ENCODE measurements at places on chromosomes 4 and X. TPM values are rescaled to one million over a fixed set of nuclear protein-coding genes. Genes with fewer than 3 reads are reported as not detected.
A peak's percentile ranks its signal among the peaks of the same experiment; 100 is the strongest.

RAB39B gene
- total RNA-seq: not detected

NLGN4X gene
- total RNA-seq: 1.1 TPM

MEPE gene
- total RNA-seq: not detected

HELT gene
- not detected for total RNA-seq

DNA sequence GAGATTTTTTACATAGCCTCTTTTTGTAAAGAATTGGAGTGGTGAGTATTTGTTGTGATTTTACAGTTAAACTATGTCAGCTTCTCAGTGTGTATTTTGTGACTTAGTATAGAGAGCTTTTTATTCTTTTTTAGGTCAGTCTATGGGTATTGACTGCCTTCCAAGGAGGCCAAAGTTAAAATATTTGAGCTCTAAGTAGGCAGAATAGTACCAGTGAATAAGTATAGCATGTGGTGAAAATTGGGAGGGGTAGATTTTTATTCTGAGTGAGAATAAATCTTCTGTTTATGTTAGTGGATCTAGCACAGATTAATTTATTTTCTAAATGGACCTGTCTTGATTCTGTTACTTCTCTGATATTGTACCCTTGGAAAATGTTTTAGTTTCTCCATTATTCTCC lies 37.5 kb downstream of the HERC3 start:
- DNase-seq: no peak

DNA sequence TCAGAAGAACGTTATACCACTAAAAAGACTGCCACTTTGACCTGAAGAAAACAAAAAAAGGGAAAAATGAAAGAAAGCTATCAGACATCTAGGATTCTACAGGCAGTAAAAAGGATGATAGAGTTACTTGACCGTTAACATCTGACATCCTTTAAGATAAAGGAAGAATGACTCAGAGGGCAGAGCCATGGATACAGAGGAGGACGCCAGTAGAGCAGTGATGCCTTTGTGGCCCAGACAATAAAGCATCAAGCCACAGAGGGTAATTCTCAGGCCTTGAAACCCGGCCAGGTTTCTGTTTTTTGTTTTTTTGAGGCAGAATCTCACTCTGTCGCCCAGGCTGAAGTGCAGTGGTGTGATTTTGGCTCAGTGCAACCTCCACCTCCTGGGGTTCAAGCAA lies 9.5 kb upstream of the BEX1 start:
- DNase-seq: no peak

DNA sequence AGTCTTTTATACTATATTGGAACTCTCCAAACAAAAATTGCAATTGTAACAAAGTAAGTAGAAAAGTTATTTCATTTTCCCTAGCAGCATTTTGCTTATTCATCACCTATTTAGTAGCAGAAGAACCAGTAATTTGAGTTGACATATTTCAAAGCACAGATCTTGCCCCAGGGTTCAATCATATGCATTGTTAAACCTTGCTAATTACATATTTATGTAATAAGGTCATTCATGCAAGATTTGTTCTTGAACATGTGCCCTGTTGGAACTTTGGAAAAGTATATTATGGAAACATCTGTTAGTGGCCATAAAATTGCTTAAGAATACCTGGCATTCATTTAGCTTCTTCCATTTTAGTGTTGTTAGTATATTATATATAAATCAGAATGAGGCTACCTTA lies 191.7 kb downstream of the TLL1 start:
- DNase-seq: no peak

DNA sequence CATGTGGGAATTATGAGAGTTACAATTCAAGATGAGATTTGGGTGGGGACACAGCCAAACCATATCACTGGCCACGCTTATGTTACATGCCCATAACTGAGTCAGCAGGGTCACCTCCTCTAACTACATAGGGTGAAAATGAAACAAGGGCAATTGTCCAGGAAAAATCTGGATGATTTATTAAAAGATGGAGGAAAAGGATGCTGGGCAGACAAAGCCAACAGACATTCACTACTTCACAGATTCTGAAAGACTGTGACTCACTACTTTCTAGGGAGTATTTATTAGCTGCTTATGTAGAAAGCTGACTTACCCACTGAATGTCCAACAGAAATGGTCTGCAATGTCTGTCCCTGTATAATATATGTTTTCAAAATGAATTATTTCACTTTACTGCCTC lies 72.4 kb downstream of the APBB2 start:
- no peak for DNase-seq

DNA sequence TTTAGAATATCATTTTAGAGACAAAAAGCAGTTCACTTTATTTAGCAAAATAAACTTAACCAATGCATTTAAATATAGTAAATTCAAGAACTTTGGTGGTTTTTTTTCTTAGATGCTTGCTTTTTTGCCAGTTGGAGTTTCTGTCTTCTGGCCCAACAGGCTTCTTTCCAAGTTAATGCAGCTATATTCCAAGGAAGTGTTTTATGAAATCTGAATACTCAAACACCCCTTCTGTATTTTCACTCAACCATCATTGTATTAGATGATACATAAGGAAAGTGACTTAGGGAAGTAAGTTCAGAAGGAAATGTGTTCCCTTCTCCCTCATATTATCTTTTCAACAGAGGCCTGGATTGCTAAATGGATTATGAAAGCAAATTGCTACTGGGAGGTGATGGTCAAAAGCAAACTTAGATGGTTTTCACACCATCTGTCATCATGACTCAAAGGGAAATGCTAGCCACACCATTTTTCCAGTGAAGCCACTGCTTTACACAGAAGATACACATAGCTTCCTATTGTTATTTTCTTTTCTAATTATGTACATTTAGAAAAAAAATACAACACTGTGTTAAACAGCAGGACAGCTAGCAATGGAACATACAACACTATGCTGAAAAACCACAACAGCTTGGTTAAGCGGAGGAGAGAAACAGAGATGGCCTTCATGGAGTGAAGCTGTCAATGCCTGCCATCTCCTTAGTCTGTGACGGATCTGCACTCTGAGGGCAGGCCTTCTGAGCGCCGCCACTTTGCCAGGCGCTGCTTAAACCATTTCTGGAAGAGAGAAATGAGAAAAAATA lies 32.9 kb downstream of the HOPX start:
- no peak for DNase-seq

- DNase-seq: no peak
Measured at GRCh38 chr4:17688011-17688441, 73.6 kb downstream of the MED28 start.

DNA sequence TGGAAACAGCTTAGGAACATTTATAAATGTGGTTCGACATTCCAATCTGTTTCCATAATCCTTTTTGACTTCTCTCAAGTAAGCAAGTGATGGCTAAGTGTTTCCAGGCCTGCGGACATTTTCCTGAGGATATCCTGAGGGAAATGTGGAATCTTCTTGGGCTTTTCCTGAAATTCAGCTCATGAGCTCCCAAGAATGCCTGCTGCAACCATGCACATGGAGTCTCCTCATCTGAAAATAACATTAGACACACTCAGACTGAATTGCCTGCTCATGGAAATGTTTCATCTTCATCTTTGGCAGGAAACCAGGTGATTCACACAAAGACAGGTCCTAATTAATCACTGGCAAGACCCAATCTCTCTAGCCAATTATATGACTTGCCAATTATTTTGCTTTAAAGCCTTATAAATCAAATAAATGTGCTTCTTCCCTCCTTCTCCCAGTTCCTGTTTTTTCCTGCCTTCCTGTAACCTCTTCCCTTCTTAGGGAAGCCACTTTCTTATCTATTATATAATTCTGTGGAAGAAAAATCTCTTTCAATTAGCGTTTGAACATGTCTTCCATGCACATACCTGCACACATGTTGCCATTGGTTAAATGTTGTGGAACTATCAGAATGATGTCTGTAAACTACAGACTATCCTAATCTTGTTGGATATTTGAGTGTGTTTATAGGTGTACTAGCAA lies 104.6 kb upstream of the MXRA5 start:
- DNase-seq: peak; percentile 28

- DNase-seq: no peak
Measured at GRCh38 chr4:71446479-71447081, 107.8 kb downstream of the SLC4A4 start.

DNA sequence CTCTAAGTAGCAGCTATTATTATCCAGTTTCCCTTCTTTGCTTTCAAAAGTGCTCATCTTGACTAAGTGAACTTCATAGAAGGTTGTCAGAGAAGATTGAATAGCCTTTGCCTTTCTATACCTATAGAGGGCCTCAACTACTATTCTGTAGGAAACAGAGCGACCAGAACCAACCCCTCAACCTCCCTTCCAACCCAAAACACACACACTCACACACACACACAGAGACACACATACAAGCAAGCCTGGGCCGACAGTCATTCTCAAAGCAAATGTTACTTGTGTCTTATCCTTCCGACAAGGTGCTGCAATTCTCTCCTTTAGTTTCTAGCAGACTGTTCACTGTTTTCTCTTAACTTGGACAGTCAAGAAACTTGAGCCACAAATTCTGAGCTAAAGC lies 201.6 kb downstream of the DCTD start:
- DNase-seq: no peak

Data from heart left ventricle (tissue), 16 donors.